ENCODE measurements at places on chromosomes 3 and 15. TPM values are rescaled to one million over a fixed set of nuclear protein-coding genes. Genes with fewer than 3 reads are reported as not detected.
A peak's percentile ranks its signal among the peaks of the same experiment; 100 is the strongest.

The RBP2 gene
- polyA plus RNA-seq = not detected

The OCA2 gene
- 4.5 TPM for polyA plus RNA-seq

The TEX55 gene
- not detected for polyA plus RNA-seq

GRCh38 chr15:61621146-61621545 lies 392.0 kb upstream of the RORA start:
- DNase-seq = peak; percentile 5

GRCh38 chr3:170839518-170840100 lies 30.4 kb downstream of the RPL22L1 start:
- DNase-seq = no peak

All from hindlimb muscle (tissue), 1 donor.